Spleen (tissue), 13 donors: ENCODE measurements at places on chromosomes 7 and 10. TPM values are rescaled to one million over a fixed set of nuclear protein-coding genes. Genes with fewer than 3 reads are reported as not detected.

Gene CYP3A7
- not detected for total RNA-seq

DNA sequence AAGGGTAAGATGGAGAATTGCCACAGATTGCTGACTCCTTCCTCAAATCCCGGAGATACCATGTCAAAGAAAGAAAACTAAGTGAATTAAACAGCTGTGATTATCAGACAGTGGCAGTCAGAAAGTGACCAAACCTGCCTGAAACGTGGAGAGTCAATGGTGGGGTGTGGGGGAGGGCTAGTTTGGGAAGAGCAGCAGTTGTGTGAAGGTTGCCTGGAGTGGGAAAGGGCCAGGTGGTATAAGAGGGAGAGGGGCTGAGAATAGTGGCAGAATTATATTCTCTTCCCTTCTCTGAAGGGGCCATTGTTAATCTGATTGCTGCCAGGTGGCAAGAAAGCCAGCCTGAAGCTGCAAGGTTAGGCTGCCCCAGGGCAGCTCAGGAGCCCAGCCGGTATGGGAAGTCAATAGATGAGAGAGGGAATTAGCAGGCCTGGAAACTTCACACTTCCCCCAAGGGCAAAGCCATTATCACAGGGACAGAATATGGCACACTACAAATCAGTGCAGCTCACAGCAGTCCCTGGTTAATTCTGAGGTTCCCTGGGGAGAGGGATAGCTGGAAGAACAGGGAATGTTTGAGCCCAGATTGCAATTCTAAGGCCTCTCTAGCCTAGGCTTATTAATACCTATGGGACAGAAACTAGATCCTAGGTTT is 83.9 kb upstream of the ITGB1 start:
- no peaks in the 10 kb centered on the region for H3K4me1 ChIP-seq
- H3K4me3 ChIP-seq: no peak overlapping the region
- no peaks in the 10 kb centered on the region for H3K27me3 ChIP-seq
- H3K27ac ChIP-seq: no peak overlapping the region

DNA sequence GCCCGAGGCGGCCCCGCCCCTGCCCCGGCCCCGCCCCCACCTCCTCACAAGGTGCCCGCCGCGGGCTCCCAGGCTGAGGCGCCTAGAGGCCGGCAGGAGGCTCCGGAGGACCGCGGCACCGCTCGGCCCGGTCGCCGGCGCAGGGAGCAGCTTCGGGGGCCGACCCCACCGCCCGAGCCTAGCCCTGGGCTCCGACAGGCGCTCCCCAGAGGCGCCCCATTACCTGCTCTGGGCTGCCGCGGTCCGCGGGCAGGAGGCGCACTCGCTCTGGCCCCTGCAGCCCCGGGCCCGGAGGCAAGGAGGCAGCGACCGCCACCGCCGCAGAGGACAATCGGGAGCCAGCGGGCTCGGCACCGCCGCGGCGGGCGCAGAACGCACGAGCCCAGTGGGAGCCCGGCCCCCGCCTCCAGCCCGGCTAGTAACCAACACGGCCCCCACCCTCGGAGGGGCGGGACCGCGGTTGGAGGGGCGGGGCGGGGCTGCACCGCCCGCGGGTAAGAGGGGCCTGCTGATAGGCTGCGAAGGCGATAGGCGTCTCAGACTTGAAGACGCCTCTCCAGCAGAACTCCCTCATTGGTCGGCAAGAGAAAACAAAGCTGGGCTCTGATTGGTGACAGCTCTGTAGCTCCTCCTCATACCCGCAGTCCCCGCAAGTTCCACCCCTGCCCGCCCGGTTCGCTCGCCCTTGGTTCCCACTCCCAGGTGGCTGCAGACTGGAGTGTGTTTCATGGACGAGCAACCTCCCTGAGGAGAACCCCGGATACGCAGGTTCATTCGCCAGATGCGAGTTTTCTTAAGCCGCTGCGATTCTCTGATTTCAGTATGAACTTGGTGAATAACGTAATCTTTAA is at the start of gene MPP7:
Gene MPP7, minus strand, starts transcription at position 427 of the 851 bp plus-strand sequence. CDS start 64,460 bp downstream, outside the sequence.
- H3K27ac ChIP-seq: peak within 1 kb of the TSS; percentile 69
- peaks cover 70% of the 10 kb centered on the region for H3K4me1 ChIP-seq
- peak; percentile 99 for DNase-seq
- H3K36me3 ChIP-seq: no peaks in the 10 kb centered on the region
- H3K4me3 ChIP-seq: peak within 1 kb of the TSS; percentile 91
- H3K27me3 ChIP-seq: peaks cover 13% of the 10 kb centered on the region

- no peaks in the 10 kb centered on the region for H3K27me3 ChIP-seq
- no peak for DNase-seq
- H3K27ac ChIP-seq: no peak overlapping the region
- H3K36me3 ChIP-seq: peaks cover 6% of the 10 kb centered on the region
- H3K4me1 ChIP-seq: no peaks in the 10 kb centered on the region
These were observed 42.4 kb downstream of the ZNF487 start for GRCh38 chr10:43479275-43479674.

- no peaks in the 10 kb centered on the region for H3K36me3 ChIP-seq
- DNase-seq: no peak
- H3K27ac ChIP-seq: no peak overlapping the region
- no peak overlapping the region for H3K4me3 ChIP-seq
- peaks cover 4% of the 10 kb centered on the region for H3K4me1 ChIP-seq
These were observed 160.9 kb downstream of the PARD3 start for GRCh38 chr10:34654211-34654610.

DNA sequence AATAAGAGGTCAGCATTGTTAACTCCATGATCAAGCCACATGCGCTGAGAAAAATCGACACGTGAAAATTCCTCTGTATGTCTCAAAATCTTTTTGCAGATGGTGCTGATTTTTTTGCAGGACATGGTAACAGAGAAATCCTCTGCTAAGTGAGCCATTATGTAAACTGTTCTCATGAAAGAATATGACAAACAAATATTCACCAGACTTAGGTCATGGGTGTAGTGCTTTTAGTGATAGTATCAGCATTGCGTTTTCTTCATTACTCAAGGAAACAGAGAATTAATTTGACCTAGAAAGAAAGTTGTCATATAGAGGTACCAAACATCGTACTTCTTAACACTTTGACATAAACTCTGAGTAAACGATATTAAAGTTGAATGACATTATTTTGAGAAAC is 34.7 kb downstream of the ADRB1 start:
- H3K27me3 ChIP-seq: no peaks in the 10 kb centered on the region
- H3K4me1 ChIP-seq: no peaks in the 10 kb centered on the region
- no peak for DNase-seq

- no peak for DNase-seq
- no peak overlapping the region for H3K27ac ChIP-seq
These were observed 4.7 kb downstream of the GDF2 start for GRCh38 chr10:47326927-47327330.

Gene DPYSL4
- 0.97 TPM for total RNA-seq

Gene CCL26
- total RNA-seq: not detected

DNA sequence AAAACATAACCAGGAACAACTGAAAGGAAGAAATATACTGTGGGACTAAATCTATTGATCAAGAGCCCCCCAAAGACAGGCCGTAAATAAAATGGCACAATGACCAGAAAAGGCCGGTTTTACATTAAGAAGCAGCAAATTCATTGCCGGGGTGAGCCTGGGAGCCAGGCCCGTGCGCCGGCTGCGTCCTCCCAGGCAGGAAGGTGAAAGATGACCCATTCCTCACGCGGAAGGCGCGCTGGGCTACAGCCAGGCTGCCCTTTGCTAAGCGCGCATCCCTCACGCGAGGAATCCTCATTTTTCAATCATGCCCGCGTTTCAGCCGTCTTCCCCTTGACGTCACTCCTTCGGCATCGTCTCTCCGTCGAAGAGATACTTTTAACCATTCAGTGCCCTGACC is 47.6 kb upstream of the MGMT start:
- no peaks in the 10 kb centered on the region for H3K27me3 ChIP-seq
- no peak overlapping the region for H3K4me3 ChIP-seq
- H3K4me1 ChIP-seq: no peaks in the 10 kb centered on the region
- H3K36me3 ChIP-seq: no peaks in the 10 kb centered on the region

DNA sequence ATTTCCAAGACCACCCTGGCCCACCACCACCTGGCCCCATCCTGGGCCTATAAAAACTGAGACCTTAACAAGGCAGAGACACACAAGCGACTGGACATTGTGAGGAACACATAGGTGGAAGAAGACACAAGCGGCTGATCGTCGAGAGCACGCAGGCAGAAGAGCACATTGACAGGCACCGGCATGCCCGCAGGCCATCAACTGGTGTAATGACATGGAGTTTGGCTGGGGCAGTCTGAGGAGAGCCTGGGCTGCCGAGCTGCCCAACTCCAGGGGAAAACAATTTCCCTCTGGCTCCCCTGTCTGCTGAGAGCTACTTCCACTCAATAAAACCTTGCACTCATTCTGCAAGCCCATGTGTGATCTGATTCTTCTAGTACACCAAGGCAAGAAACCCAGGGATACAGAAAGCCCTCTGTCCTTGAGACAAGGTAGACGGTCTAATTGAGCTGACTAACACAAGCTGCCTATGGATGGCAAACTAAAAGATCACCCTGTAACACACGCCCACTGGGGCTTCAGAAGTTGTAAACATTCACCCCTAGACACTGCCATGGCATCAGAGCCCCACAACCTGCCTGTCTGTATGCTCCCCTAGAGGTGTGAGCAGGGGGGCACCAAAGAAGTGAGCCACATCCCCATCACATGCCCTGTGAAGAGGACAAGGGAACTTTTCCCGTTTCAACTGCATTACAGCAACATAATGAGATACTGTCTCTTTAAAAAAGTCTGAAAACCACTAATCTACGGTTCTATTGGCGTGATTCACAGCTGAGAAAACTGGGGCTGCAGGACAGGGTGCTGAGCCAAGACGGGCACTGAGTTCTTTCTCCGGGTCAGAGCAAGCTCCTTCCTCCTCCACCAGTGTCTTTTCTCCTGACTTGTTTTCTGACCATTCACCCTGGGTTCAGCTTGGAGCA is 18.5 kb upstream of the TNS3 start:
- no peaks in the 10 kb centered on the region for H3K36me3 ChIP-seq
- peaks cover 26% of the 10 kb centered on the region for H3K4me1 ChIP-seq
- H3K4me3 ChIP-seq: no peak overlapping the region

DNA sequence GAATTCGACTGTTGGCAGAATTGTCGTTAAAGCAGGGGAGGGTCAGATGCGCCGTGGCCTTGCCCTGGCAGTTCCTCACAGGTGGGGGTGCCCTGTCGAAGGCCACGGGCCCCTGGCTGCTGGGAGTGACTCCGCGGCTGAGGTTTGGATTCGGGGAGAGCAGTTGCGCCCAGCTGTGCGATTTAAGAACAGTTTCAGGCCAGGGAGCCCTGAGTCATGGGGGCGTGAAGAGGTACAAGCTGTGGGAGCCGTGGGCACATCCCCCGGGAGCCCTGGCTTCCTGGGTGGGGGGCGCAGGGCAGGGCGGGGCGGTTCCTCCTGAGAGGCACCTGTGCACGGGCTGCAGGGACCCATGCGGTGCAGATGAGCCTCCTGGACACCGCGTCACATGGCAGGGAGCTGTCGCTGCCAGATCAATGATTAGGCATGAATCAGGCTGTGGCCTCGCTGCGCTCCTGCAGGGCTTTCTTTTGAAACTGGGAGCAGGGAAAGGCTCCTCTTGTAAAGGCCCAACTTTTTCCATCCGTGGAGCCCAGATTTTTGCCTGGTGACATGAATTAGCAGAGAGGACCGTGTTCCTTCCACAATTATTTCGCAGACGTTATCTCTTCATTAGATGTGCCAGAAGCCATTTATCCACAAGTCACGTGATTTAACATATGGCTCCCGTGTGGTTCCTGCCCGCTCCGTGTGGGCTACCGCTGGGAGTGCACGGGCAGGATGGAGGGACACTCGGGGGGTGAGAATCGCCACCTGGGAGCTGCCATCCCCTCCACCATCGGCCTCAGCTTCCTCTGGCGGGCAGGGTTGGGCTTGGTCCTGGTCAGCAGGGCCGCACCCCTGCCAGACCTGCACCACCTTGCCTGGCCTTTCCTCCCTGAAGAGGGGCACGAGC is 918 bp downstream of the PWWP2B start:
- DNase-seq: peak; percentile 92
- H3K27me3 ChIP-seq: no peaks in the 10 kb centered on the region
- H3K4me3 ChIP-seq: peak overlapping the region; percentile 89
- peak overlapping the region; percentile 88 for H3K27ac ChIP-seq
- H3K4me1 ChIP-seq: peaks cover 91% of the 10 kb centered on the region

DNA sequence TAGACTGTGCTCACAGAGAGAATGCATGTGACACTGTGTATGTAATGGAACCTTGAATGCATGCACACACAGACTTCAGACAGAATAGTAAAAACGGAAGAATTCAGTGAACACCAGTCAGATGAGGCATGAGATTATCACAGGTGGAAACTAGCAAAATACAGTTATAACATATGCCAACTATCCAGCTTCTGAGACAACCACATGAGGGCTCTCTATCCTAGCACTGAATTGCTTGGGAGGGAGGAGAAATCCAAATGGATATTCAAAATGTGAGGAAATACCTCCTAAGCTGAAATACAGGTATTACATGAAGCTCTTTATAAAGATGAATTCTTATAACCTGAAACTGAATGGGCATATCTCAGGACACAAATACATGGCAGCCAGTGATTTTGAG is 30.6 kb downstream of the GARS1 start:
- no peaks in the 10 kb centered on the region for H3K4me1 ChIP-seq
- H3K27me3 ChIP-seq: no peaks in the 10 kb centered on the region
- peaks cover 88% of the 10 kb centered on the region for H3K36me3 ChIP-seq
- H3K27ac ChIP-seq: no peak overlapping the region
- no peak for DNase-seq
- no peak overlapping the region for H3K4me3 ChIP-seq

DNA sequence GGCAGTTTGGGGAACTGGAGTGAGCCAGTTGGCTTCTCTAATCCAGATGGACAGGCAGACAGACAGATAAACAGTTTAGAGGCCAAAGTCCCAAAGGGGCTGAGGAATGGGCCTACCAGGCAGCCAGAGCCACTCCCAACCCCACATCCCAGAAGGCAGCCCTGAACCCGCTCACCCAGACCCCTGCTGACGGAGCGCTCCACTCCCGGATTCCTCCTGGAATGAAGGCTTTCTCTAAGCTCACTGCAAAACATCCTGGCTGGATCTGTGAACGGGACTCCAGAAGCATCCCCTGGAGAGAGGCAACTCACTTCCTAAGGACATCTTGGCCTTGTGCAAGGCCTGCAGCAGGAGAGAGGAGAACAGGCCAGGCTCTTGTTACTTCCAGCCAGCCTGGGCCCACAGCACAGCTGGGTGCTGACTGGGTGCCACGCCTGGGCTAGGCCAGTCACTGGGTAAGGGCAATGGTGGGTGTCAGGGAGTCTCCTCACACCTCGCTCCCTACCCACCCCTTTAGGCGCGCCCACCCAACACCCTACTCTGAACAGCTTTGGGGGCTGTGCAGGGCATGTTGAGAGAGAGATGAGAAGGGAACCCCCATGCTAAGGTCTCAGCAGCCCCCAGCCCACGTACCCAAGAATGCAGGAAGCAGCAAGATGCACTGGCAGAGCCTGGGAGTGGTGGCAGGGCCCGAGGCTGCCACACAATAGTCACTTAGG is 168.6 kb upstream of the ZMIZ1 start:
- H3K27ac ChIP-seq: no peak overlapping the region
- H3K4me1 ChIP-seq: no peaks in the 10 kb centered on the region
- H3K4me3 ChIP-seq: no peak overlapping the region

- H3K27me3 ChIP-seq: no peaks in the 10 kb centered on the region
- DNase-seq: peak; percentile 67
- H3K4me1 ChIP-seq: no peaks in the 10 kb centered on the region
- H3K36me3 ChIP-seq: no peaks in the 10 kb centered on the region
- H3K27ac ChIP-seq: no peak overlapping the region
These were observed 21.8 kb downstream of the CXCL12 start for GRCh38 chr10:44362866-44363711.

DNA sequence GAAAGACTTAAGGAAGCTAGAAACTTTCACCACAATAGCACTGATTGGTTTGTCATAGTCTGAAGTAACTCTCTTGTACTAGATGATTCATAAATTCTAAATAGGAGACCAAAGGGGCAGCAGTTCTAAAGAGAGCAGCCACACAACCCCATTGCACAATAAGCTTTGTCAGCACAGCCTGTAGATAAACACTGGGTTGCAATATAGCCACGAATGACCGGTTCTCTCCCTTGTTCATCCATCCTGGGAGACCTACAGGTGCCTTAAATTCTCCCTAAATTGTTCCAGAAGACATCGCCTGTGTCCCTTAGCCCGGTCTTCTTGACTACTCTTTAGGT is 167.0 kb downstream of the SNX13 start:
- no peaks in the 10 kb centered on the region for H3K36me3 ChIP-seq
- H3K27me3 ChIP-seq: no peaks in the 10 kb centered on the region
